ENCODE measurements at places on chromosomes 12 and 14.

GRCh38 chr12:121558956-121559355 lies 21.9 kb downstream of the KDM2B start:
- DNase-seq = no peak

- peak; percentile 62 for DNase-seq
Observed at GRCh38 chr12:132143336-132144071, 615 bp downstream of the DDX51 start.

DNA sequence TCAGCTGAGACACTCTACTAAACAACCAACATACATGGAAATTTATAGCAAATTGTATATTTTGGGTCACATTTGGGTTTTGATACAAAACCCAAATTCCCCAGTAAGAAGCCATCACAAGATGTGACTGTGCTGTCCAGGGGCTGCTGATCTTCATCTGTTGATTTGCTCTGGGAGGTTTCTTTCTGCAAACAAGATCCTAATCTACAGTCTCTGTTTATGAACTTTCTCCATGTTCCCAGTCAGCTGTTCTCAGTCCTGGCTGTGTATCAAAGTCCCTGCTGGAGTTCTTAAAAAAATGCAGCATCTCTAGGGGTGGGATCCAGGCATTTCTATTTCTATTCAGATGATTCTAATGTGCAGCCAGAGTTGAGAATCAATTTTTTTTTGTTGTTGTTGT lies 85.1 kb downstream of the ATP23 start:
- no peak for DNase-seq

DNA sequence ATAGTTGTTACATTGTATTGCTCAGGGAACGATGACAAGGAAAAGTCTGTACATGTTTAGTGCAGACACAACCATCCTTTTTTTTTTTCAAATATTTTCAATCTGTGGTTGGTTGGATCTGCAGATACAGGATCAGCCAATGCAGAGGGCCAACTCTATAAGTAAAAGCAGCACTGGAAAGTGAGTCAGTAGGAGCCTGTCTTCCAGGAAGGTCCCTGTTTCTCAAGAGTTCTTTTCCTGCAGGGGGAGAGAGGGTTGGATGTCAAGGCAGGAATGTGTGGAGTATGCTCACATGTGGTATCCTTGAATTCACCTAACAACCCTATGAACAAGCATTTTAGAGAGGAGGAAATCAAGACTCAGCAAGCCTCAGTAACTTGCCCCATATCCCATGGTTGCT lies 409.1 kb downstream of the NPAS3 start:
- no peak for DNase-seq

- DNase-seq = no peak
Observed at GRCh38 chr12:54047160-54047963, 6.3 kb upstream of the HOXC4 start.

DNA sequence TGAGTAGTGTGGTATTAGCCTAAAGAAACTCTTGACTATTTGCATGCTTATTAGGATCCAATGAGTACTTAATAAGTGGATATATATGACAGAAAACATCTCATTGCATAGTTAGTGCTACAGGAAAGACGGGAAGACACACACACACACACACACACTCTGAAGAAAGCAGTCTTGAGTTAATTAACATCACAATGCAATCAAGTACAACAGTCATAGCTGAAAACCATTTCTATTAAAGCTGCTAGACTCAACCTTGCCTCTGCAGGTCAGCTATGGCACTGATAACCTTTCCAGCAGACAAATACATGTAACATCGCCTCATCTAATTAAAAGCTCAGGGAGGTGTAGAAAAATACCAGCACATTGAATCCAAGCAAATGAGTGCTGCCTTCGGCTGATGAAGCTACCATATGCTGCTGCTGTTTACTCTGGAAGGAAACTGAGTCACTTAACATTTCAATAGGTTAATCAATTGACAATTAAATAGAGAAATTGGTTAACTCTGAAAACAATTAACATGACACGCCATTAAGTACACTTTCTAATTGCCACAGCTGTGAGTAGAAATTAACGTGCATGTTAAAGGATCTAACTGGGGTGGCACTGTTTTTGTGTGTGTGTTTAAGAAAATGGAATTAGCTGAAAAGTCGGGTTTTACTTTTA lies 93.2 kb upstream of the OTX2 start:
- DNase-seq = no peak

DNA sequence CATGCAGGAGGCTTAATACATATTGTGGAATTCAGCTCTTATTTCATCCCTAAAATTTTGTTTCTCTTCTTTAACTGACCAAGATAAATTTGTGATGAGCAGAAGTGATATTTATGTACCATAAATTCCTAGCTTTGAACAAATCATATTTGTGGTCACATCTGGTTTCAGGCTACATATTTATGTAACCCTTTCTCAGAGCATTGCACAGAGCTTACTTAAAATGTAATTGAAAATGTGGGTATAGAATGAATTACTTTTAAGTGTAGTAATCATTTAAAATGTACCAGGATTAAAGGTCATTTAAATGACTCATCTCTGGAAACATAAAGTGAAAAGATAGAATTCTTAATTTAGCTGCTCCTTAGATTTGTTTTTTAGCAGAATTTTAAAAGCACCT lies 129.9 kb upstream of the FRMD6 start:
- DNase-seq = no peak

GRCh38 chr14:67111022-67111421 lies 78.2 kb upstream of the GARIN2 start:
- DNase-seq = no peak

DNA sequence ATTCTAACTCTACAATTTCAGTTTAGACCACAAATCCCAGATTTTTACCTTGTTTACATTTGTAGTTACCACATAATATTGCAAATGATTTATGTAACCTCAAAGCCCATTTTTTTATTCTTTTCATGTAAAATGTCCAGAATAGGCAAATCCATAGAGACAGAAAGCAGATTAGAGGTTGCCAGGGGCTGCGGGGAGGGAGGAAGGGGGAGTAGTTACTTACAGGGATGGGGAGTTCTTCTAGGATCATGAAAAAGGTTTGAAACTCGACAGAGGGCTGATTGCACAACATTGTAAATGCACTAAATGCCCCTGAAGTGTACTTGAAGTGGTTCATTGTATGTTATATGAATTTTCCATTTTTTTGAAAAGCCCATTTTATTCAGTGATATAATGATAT lies 66.5 kb downstream of the PPP2R5C start:
- DNase-seq = no peak

- DNase-seq = no peak
Observed at GRCh38 chr12:92426332-92426731, 276.5 kb upstream of the PLEKHG7 start.

- no peak for DNase-seq
Observed at GRCh38 chr12:22100958-22101748, 55.1 kb downstream of the CMAS start.

DNA sequence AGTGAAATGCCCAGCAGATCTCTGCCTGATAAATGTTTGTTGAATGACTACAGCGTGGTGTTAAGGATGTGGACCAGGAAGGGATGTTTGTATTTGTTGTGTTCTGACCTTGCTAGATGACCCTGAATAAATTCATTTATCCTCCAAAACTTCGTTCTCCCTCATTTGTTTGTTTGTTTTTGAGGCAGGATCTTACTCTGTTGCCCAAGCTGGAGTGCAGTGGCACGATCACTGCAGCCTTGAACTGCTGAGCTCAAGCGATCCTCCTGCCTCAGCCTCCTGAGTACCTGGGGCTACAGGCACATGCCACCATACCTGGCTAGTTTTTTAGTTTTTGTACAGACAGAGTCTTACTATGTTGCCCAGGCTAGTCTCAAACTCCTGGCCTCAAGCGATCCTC lies 96.7 kb downstream of the TSPAN9 start:
- no peak for DNase-seq

DNA sequence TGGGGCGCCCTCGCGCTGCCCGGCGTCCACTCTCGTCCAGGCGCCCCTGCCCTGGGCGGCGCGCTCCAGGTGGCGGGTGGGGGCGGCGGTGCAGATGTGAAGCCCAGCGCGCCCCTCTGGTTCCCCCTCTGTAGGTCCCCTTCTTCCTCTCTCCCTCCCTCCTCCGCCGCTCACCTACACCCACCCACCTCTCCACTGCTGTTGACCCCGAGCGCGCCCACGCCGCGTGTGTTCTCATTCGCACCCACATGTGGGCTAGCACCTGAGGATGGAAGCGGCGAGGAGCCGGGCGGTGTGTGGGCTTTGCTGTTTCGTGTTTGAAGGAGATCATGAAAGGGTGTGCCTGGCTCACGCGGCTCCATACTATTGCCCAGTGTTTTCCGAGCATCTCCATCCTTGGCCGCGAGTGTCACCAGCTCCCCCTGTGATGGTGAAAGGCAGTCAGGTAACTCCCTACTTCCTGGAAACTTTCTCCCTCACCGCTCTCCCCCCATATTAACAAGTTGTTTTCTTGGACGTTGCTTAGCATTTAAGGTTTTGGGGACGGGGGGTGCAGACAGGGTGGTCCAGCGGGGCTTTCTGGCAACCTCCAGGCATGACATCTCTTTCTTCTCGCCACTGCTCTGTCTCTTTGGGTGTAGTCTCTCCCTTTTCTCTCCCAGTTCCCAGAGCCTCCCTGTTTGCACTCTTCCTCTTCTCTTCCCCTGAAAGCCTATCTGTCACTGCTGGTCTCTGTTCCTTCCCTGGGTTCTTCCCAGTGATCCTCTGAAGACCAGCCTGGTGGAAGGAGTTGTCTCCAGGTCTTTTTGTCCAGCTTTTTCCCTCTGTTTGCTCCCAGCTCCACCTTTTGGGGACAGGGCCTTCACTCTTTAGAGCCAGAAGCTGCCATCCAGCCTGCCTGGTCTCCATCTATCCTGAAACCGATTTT lies 1.6 kb downstream of the CACNA1C start:
- peak; percentile 58 for DNase-seq

- DNase-seq = no peak
Observed at GRCh38 chr12:82300611-82301010, 57.6 kb downstream of the CCDC59 start.

GRCh38 chr14:32932914-32933628 lies 5.6 kb upstream of the NPAS3 start:
- peak; percentile 59 for DNase-seq

DNA sequence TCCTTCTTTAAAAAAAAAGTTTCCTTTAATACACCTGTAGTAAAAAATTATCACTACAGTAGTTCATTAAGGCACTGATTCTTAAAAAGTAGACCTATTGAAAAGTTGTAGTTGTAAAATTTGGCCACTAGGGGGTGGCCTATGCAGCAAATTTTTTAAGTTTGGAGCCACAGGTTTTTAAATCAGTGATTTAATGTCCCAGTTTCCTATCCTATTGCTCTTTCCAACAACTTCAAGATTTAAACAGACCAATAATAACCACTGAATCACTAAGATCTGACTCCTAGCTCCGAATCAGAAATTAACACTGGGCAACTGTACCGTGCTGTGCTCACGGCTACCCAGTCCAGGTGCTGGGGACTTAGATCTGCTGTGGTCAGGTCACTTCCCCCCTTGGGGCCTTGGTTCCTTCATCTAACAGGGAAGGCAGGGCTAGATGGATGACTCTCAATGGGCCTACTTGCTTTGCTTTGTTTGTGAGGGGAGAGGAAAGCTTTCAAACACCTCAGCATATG lies 279.3 kb downstream of the MED13L start:
- peak; percentile 27 for DNase-seq

Data from SK-N-SH (cell line).